ENCODE measurements at places on chromosomes 4 and X.

DNA sequence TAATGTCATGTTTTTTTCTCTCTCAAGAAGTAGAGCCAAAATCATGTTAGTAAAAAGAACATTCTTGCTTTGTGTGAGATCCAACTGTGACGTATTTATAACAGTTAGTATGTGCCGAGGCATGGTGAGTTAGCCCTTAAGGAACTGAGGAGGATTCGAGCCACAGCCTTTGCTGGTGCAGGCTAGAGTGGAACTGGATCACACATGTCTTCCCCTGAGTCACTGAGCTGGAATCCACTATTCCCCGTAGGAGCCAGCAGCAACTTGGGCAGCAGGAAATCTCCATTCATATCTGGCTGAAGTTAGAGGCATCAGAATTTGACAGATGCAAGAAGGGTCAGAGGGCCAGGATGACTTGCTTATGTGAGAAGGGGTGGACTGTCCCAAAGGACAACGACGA, 144.6 kb upstream of the KIT start:
- DNase-seq = no peak

GRCh38 chrX:16788477-16788876, 2.2 kb downstream of the TXLNG start:
- DNase-seq = no peak

DNA sequence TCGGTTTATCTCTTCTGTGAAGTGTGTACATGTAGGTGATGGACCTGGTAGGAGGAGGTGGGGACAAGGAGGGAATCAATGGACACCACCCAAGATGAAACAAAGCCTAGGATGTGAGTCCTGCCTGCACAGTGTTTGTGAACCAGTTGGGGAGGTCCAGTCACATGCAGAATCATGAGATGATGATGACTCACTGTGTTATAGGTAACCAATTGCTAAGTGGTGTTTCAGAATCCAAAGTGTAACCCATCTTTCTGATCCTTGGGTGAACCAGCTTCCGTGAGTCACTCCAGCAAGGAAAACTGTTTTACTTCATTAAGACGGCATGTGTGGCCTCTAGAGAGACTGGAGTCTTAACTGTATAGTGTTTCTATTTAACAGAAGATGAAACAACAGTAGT, 57.9 kb upstream of the HPF1 start:
- DNase-seq = no peak

GRCh38 chr4:139176302-139177048, 543 bp downstream of the ELF2 start:
- DNase-seq = no peak

GRCh38 chr4:8272472-8273428, 3.2 kb downstream of the HTRA3 start:
- DNase-seq = no peak

- no peak for DNase-seq
Measured at GRCh38 chrX:138939038-138939437, 227.5 kb upstream of the FGF13 start.

DNA sequence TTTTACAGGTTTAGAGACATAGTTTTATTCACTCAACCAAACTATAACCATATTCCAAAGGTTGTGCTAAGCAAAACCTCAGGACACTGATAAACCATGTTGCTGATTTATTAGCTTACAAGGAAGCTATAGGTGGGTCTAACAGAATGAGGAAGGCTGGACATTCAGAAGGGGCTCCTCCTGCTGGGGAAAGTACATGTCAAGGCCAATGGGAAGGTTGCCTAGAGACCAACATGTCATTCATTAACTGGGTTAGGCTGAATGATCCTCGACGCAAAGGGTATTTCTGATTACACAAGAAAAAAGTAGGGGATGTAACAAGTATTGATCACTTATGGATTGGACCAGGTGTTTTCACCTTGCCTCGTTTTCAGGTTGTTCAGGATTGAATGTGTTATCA, 30.3 kb downstream of the SLC10A6 start:
- DNase-seq = no peak

- no peak for DNase-seq
Measured at GRCh38 chr4:169269916-169270809, 593 bp downstream of the SH3RF1 start.

DNA sequence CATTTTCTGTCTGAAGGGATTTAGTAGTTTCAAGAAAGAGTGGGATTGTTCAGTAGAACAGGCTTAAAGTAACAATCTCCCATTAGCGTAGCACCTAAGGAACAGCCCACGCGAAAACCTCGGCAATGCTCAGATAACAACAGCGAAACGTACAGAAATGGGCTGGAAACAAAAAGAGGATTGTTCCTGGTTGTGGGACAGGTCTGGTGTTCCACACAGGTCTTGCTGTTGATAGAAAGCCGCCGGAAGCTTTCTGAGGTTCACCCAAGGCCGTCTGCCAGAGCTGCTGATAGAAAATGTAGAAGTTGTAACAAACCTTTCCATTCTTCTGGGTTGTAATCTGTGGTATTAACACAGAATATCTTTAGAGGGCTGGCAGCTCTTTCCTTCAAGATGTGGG, 69.4 kb upstream of the CLCN4 start:
- DNase-seq = no peak

- DNase-seq = no peak
Measured at GRCh38 chr4:177596035-177596434, 153.8 kb upstream of the AGA start.

DNA sequence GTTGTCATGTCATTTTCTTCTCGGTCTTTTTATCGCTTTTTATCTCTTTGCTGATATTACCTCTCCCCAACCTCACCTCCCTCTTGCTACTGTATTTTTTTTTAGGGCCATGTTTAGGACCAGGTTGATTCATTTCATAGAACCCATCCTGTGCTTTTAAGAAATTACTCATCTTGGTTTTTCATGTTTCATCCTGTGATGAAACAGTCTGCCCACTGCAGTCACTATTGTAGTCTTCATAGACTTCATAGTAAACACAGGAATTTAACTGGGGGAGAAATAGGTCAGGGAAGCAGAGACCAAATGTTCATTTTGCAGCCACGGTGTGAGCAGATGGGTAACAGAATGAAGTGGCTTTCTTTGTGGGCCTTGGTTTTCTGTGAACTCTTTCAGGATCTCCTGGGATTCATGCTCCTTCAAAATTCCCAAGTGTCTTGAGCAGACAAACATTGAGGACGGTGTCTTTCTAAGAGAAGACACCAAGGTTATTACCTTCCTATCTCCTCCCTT, 161.8 kb downstream of the NAA11 start:
- no peak for DNase-seq

GRCh38 chrX:104668550-104668949, 102.6 kb downstream of the IL1RAPL2 start:
- no peak for DNase-seq

GRCh38 chr4:21819086-21819485, 129.5 kb downstream of the KCNIP4 start:
- DNase-seq = no peak

GRCh38 chr4:123230061-123230460, 166.5 kb upstream of the SPRY1 start:
- DNase-seq = no peak

GRCh38 chr4:18318682-18319388, 297.3 kb upstream of the LCORL start:
- DNase-seq = no peak

DNA sequence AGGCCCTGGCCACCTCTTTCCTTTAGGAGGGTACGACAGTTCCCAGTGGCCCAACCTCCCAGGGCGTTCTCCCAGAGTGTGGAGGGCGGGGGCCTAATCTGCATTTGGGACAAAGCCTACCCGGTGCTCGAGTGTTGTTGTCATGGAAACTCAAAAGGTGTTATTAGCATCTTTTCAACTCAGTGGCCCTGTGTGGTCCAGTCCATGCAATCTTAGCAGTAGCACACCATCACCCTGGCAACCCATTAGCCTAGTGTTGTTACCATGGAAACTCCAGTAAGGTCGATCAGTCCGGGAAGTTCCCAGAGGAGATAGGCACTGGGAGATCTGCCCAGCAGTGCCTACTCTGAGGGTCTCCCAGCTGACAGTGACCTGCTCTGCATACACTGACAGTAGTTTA, 20.2 kb downstream of the APLN start:
- DNase-seq = no peak

- DNase-seq = no peak
Measured at GRCh38 chrX:37677765-37678164, 7.8 kb upstream of the XK start.

DNA sequence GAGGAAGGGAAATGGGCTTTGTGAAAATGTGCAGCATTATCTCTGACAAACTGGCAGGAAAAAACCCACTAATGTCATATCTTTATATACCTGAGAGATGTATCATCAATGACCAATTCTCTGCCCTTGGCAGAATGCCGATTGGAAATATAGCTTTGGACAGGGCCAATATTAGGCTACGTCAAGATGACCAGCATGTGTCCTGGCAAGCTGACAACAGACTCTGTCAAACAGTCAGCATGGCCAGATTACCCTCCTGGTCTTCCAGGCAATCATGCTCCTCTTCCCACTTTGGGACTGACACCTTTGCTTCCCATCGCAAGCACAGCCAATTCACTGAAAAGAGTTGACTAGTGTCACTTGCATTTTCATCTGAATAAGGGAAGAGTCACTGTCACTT, 57.0 kb downstream of the SORBS2 start:
- no peak for DNase-seq

GRCh38 chrX:142663330-142664095, 362.2 kb upstream of the SPANXN4 start:
- no peak for DNase-seq

DNA sequence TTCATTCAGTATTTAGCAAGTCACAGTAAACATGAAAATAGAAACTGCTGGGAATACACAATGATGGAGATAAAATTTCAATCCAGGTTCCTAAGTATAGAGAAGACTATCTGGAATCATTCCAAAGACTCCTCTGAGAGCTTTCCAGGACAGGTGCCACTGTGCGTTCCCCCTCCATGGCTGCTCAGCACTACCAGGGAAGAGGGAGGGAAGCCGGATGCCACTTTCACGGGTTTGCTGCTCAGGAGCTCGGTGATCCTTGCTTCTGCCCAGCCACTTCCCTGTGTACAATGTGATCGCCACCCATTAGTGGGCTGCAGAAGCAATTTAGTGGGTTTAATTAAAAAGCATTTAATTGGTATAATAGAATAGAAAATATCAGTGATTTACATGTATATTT, 94.5 kb downstream of the FNIP2 start:
- no peak for DNase-seq

DNA sequence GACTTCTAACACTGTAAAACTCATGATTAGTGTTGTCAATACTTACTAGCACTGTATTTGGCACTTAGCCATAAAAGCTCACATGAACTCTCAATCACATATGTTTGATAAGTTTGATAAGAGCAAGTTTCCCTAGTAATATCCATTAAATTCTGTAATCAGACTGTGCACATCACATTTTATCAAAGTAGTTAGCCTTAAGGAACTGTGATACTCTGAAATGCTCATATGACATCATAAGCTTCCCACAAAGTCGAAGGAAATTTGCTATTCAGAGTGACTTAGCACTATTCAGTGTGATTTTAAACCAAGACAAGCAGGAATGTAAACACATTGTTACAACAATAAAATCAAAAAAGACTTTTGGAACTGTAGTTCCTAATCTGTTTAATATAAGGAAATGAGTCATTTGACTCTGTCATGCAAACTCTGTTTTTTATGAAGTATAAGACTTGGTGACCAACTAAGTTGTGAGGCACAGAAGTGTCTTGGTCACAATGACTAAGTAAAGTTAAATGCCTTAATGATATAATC, 6.7 kb downstream of the SLC7A11 start:
- no peak for DNase-seq

GRCh38 chrX:12844319-12844718, 22.6 kb upstream of the TLR7 start:
- no peak for DNase-seq

GRCh38 chr4:10730590-10730989, 46.0 kb upstream of the CLNK start:
- DNase-seq = peak; percentile 55

DNA sequence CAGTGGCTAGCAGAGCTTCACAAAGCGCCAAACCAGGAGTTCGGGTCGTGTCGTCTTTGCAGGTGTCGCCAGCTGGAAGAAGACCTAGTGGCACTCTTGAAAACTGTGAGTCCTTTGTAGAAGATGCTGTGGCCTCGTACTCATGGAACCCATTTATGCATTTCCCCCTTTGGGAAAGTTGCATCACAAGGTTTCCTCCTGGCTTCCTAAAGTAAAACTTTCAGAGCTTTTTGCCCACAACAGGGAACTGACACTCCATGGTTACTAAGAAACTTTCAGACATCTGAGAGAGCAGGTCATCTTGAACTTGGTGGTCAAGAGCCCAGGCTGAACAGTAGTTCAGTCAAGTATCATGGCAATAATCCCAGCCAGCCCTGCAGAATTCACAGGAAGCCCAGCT, 15.9 kb upstream of the NOCT start:
- no peak for DNase-seq

GRCh38 chr4:118367872-118368271, 15.1 kb upstream of the PRSS12 start:
- no peak for DNase-seq

DNA sequence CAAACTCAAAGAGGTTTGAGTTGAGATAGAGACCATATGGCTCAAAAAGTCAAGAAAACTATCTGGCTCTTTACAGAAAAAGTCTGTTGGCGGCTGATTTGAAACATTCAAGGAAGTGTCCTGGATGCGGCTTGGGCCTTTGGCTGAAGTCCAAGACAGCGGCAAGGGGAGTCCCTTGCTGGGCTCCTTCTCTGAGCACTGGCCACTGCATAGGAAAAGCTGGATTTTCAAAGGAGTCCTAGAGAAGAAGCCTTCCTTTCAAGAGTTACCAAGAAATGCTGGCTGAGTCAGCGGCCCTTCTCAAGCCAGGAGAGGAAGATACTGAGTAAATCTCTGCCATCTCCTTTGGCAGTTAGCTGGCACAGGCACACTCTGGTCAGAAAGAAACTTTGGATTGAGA, 12.1 kb downstream of the APLN start:
- DNase-seq = no peak

GRCh38 chrX:28487818-28488217, 99.4 kb upstream of the IL1RAPL1 start:
- DNase-seq = no peak

DNA sequence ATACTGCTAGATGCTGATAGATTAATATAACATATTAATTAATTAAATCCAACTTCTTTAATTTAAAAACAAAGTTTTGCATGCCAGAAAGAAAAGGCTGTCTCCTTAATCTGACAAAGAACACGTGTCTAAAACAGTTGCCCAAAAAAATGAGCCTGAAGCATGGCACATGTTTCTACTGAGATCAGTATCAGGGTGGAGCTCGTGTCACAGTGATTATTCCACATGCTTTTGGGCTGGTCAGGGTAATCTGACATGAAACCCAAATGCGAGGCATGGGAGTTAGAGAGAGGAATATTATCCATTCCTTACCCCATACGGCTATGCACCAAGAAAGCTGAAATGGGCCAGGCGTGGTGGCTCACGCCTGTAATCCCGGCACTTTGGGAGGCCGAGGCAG, 79.4 kb upstream of the ADRA2C start:
- DNase-seq = no peak

GRCh38 chrX:148867596-148867995, 367.2 kb downstream of the AFF2 start:
- DNase-seq = no peak

DNA sequence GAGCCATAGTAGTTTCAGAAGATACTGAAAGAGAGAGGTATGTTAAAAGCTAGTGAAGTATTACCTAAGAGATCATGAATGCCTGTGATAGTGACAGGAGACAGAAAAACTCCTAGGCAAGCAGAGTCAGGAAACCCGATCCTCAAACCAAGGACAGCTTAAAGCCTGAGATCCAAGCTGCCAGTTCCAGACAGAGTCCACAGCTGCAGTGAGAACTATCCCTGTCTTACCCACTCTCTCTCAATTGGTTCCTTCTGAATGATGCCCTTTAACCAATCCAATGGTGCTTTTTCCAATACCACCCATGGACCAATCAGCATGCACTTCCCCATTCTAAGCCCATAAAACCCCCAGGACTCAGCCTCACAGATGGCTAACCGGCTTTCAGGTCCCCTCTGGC, 90.4 kb upstream of the PCDH10 start:
- no peak for DNase-seq
